H1 (cell line): ENCODE measurements at places on chromosomes 4 and X. TPM values are rescaled to one million over a fixed set of nuclear protein-coding genes. Genes with fewer than 3 reads are reported as not detected.

DNA sequence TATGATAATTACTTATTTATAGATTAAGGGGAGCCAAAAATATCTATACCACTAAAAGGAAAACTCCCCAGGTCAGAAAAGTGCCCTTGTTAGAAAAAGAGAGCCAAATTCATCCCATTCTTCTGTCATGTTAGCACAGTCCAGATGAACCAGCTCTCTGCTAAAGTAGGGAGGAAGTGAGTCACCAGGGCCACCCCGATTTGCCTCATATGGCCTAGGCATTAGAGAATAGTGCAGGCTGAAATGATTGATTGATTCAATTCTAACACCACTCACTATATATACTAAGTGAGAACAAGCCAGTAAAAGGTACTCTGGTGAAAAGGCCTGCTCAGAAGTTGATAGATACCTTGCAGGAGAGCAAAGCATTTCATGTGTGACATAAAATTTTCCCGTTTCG, 94.5 kb downstream of the SRPX start:
- no peaks in the 10 kb centered on the region for H3K4me1 ChIP-seq
- H3K27me3 ChIP-seq: no peaks in the 10 kb centered on the region
- H3K27ac ChIP-seq: no peak overlapping the region
- no peak for DNase-seq

Gene FGF13
- 34.7 and 36.1 TPM in 2 replicates for total RNA-seq

DNA sequence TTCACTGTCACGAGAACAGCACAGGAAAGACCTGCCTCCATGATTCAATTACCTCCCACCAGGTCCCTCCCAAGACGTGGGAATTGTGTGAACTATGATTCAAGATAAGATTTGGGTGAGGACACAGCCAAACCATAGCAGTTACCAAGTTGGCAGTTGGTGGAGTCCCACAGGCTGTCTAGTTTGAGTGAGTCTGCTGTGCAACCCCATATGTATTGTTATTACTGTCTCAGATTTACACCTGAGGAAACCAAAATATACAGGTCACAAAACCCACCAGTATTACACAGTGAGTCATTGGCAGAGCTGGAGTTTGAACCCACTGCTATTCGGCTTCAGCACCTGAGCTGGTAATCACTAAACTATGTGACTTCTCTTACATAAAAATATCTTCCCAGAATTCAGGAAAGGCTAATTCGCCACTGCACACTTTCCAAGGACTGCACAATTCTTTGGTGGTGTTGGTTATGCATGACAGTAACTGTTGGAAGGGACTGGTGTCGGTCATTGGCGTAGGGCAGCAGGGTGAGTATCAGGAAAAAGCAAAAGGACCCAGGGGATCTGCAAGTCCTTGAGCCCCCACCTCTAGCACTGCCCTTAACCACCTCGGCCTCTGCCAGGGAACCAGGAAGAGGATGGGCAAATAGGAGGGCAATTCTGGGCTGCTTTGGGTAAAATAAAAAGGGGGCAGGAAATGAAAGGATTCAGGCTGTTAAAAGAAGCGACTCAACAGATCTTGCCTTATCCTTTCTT, 110.1 kb downstream of the USP46 start:
- H3K27ac ChIP-seq: no peak overlapping the region
- H3K36me3 ChIP-seq: no peaks in the 10 kb centered on the region
- H3K4me3 ChIP-seq: no peak overlapping the region
- DNase-seq: no peak
- 0 out of 2 replicates have a peak, but pooled peaks cover 3% of the 10 kb centered on the region for H3K4me1 ChIP-seq
- no peaks in the 10 kb centered on the region for H3K27me3 ChIP-seq

Gene PFKFB1
- total RNA-seq: 0.30 and 0.46 TPM in 2 replicates

DNA sequence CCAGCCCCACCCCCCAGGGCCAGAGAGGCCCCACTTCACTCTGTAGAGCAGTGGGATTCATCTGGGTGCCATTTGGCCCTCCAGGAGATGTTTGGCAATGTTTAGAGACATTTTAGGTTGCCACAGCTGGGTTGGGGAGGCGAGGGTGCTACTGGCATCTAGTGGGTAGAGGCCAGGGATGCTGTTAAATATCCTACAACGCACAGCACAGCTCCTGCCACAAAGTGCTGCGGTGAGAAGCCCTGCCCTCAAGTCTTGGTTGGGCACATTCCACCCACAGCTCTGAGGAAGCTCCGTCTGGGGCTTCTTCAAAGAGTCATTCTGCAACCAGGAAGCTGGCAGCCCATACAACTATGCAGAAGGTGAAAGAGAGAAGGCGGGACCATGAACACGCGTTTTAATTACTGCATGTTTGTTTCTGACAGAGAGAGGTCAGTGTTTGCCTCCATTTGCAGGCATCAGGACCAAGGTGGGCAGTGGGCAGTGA, 48.1 kb upstream of the FAM9C start:
- no peaks in the 10 kb centered on the region for H3K36me3 ChIP-seq
- H3K4me3 ChIP-seq: no peak overlapping the region
- H3K4me1 ChIP-seq: no peaks in the 10 kb centered on the region
- DNase-seq: no peak

DNA sequence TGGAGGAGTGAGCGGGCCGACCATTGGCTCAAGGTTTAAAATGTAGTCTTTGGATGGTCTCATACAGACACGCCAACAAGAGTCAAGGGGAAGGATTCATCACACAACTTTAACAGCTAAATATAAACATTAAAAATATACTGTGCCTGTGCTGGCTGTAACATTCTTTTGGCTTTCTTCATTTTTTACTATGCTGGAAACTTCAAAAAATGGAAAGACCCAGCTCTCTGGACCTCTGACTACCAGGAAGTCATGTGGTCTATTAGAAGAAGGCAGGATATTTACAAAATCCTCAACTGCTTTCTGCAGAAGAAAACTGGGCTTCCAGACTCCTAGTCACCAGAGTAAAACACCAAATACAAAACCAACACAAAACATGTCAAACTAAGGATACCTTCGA, 49.8 kb upstream of the KLF3 start:
- peaks cover 2% of the 10 kb centered on the region for H3K4me1 ChIP-seq
- H3K36me3 ChIP-seq: no peaks in the 10 kb centered on the region
- H3K4me3 ChIP-seq: no peak overlapping the region
- H3K27me3 ChIP-seq: no peaks in the 10 kb centered on the region
